HAP-1 (cell line): ENCODE measurements at places on chromosomes 1 and 21.
A peak's percentile ranks its signal among the peaks of the same experiment; 100 is the strongest.

GRCh38 chr1:2644591-2645101, 11.8 kb upstream of the MMEL1 start:
- no peak for DNase-seq

DNA sequence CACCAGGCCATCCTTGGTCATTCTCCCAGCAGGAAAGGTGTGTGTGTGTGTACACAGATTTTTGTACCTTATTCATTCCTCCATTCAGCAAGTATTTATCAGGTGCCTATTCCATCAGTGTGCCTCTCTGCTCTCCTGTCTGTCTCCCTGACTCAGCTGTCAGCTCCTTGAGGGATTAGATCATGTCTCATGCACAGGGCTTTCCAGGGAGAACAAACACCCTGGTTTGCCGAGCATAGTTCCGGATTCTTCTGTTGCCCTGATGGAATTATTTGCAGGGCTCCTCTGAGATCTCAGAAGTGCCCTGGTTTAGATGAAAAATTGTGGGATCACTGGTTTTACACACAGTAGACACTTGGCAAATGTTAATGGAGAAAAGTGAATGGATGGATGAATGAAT, 8.1 kb upstream of the SDHB start:
- no peak for DNase-seq

DNA sequence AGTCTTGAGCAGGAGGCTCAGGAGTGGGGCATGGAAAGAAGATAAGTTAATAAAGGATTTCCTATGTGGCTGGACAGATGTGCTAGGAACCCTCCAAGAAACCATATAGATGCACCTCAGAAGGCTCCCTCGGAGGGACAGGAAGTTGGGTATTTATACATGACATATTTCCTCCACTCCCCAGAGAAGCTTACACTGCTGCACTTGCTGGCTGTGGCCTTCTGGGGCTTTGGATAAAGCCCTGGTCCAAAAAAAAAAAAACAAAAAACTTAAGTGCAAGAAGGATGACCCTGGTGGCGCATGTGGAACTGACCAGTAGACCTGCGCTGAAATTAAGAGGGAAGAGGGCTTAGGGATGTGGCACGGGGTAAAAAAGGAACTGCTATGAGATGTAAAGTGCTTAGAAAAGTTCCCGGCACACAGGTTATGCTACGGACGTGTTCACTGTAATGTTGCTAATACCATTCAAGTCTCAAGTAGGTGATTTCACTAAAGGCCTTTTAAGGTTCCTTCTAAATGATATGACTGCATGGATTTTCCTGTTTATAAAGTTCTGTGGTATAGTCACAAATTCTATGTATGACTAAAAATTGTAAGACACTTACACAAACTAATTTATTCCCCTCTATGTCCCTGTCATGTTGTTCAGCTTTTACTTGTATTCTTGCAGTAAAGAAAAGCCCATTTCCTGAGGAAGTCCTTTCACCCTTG, 253.6 kb downstream of the HMCN1 start:
- no peak for DNase-seq

GRCh38 chr1:14887044-14887566, 266.4 kb upstream of the TMEM51 start:
- no peak for DNase-seq

GRCh38 chr1:68213843-68214242, 18.5 kb downstream of the WLS start:
- DNase-seq, result no peak

GRCh38 chr1:51744506-51745303, 127.8 kb downstream of the OSBPL9 start:
- no peak for DNase-seq

DNA sequence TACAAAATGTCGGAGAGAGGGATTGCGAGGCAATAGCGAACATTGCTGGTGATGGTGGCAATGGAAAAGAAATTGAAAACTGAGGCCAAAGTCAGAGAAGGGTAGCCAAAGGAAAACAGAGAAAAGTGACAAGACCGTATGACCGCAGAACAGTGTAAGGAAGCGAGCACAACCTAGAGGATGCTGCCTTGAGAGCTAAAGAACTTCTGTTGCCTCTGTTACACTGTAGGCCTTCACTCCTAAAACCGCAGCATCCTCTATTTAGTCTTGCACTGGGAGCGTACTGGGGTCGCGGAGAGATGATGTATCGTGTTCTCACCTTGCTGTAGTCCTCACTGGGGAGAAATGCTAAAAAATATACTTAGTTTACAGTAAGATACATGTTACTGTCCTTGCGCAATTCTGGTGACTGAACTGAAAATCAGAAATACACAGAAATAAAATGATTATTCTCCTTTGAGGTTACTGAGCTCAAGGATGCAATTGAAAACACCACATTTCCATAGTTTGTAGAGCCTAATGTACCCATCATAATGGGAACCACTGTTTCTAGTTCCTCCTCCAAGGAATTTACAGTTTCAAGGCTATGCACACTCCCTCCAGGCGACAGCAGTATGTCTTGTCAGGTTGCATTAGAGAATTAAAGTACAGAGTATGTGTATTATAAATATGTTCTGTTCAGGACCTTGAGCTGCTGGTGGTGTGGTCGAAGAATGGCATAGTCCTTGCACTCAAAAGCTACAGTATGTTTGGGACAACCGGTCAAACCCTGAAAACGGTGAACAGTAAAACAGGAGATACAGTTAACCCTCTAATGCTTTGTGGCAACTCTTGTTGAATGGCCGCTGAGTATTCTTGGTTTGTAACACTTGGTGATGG, 1.3 kb downstream of the NEK7 start:
- DNase-seq, result peak; percentile 35

DNA sequence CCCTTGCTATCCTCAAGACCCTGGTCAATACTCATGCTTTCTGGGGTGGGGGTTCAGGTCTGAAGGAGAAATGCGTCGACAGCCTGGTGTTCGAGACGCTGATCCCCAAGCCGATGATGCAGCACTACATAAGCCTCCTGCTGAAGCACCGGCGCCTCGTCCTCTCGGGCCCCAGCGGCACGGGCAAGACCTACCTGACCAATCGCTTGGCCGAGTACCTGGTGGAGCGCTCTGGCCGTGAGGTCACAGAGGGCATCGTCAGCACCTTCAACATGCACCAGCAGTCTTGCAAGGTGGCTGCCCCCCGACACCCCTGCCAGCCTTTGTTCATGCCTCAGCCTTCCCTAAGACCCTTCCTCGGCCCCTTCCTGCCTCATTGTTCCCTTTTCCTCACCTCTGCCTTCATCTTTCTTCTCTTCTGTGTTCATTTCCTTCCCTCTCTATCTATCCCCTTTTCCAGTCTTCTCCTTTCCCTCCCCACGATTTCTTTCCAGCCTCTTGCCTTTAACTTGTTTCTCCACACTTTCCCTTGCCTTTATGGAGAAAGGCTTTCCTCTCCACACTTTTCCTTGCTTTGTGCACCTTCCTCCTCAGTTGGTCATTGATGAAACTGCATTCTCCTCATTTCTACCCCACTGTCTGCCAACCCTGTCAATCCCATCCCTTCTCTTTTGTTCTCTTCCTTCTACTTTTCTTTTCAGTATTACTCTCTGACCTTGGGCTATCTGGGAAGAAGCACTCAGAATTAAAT, 18.3 kb upstream of the IPO9 start:
- no peak for DNase-seq

DNA sequence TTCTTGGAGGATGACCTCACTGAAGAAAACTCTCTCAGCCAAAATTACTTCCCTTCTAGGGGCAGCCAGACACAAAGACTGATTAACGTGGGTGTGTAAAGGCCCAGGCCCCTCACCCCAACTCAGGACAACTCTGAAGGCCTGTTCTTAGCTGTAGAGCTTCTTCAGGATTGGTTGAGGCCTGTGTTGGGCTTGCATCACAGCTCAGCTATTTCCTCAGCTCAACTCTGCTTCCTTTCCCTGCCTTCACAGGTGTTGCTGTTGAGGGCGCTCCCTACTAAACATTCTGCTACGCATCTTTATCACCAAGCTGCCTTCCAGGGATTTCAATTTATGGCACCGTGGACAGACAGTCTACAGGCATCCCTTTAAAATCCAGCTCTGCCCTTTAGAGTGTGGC, 36.8 kb downstream of the MAB21L3 start:
- DNase-seq, result no peak

GRCh38 chr1:86356247-86356646, 39.9 kb downstream of the ODF2L start:
- no peak for DNase-seq

DNA sequence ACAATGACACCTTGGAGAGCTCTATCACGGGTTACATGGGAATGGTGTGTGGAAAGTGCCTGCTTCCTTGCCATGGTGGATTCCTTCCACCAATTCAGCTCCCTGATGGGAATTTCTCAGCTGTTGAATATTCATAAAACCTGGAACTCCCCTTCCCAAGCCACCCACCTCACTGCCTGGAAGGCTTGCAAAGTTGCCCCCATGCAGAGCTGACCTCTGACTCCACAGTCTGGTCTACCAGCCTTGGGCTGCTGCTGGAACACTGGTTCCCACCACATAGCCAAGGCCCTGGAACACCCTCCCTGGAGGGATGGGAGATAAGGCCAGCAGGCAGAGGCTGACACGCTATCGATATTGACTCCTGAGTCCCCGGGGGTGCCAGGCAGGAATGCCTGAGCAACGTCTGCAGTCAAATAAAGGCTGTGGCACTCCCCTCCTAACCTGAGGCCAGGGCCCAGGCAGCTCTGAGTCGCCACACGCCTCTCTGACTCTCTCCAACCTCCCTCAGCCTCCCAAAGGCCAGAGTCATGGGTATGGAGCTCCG, 8.8 kb downstream of the CCDC24 start:
- DNase-seq, result no peak

GRCh38 chr1:194052514-194053338, 866.3 kb upstream of the B3GALT2 start:
- DNase-seq, result no peak

DNA sequence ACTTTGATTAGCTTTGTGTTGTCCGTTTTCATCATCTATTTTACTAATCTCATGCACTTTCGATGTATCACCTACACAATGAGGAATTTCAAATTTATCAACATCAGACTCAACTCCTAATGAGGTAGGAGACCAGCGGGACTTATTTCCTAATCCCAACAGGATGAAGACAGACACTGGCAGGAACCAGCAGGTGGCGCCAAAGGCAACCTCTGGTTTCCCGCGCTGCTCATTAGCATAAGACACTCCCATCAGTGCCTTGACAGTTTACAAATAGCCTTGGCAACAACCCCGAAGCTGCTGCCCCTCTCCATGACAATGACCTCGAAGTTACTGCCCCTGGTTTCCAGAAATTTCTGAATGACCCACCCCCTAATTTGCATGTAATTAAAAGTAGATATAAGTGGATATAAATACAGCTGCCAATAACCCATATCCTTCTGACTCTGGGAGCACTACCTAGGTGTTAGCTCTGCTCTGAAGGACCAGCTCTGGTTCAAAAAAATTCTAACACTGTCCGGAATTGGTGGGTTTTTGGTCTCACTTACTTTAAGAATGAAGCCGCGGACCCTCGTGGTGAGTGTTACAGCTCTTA, 974.8 kb downstream of the ADGRL2 start:
- DNase-seq, result peak; percentile 61

- no peak for DNase-seq
Observed at GRCh38 chr1:31571340-31572295, 4.7 kb upstream of the TINAGL1 start.

GRCh38 chr1:41810446-41810845, 108.3 kb downstream of the HIVEP3 start:
- DNase-seq, result peak; percentile 59

DNA sequence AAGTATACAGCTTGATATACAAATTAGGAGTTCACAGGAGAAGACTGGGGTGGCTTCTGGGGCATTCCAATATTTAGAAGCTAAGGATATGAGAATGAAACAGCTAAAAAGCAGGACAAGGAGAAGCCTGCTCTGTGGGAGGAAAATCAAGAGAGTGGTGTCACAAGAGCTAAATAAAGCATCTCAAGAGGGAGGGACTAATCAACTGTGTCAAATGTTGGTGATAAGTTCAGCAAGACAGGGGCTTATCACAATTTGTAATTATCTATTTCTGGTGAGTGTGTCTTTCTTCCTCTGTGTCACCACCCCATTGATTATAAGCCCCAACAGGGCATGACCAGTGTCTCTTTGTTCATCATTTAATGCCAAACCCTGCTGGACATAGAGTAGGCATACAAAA, 295.8 kb upstream of the DUSP10 start:
- no peak for DNase-seq

DNA sequence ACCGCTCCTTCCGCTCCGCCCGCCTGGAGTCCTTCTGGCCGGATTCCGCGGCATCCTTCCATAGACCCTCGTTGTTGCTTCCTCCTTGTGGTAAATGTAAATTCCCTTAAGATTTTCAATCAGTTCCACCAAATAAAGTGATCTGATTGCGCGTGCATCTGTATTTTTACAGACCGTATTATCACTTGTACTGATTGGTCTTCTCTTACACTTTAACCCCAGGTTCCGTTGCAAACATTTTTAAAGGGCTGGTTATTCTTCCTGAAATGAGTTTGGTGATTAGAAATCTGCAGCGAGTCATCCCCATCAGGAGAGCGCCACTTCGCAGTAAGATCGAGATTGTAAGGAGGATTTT, 483 bp downstream of the YBEY start:
- DNase-seq, result no peak

GRCh38 chr1:206725109-206725963, 40.6 kb downstream of the MAPKAPK2 start:
- DNase-seq, result peak; percentile 41

DNA sequence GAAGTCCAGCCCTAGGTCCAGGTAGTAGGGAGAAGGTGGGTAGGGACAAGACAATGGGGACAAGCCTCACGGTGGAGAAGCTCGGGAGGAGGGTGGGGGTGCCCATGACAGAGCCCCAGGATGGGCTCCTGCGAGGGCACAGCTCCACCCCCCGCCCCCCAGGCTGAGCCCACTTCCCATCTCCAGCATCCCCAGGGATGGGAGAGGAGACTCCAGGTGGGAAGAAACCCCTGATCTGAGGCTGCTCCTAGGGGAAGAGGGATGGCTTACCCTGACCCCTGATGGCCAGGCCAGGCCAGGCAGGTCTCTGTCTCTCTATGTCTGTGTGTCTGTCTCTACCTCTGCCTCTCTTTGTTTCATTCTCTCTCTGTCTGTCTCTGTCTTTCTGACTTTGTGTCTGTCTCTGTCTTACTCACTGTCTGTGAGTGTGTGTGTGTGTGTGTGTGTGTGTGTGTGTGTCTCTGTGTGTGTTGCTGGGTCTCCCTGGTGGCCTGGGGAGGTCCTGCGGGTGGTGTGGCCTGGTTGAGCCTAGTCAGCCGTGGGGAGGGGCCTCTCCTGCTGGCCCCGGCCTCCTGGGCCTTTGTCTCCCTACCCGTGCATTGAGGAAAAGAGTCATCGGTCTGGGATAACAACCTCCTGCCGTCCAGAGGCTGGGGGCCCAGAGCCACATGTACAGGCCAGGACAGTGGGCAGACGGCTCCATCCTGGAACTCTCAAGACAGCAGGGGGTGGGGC, 45.7 kb downstream of the WNT9A start:
- peak; percentile 26 for DNase-seq

- DNase-seq, result no peak
Observed at GRCh38 chr1:77068013-77068412, 151.2 kb downstream of the PIGK start.

DNA sequence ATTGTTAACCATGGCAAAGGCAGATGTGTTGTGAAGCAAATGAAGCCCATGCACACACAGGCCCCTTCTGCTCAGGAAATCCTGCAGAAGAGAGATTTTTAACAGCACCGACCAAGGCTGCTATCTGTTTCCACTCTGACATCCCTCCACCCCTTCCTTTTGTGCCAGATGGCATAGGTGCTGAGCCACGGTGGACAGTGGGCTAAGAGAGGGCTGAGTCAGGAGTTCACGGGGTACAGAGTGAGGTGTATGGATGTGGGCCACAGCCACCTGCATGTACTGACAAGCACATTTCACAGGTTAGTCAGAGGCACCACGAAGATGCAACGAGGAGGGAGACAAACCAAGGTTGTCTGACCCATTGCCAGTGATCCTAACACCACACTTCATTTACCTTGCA, 9.5 kb downstream of the RSPH1 start:
- no peak for DNase-seq
